ENCODE measurements at places on chromosomes 13 and 19.

DNA sequence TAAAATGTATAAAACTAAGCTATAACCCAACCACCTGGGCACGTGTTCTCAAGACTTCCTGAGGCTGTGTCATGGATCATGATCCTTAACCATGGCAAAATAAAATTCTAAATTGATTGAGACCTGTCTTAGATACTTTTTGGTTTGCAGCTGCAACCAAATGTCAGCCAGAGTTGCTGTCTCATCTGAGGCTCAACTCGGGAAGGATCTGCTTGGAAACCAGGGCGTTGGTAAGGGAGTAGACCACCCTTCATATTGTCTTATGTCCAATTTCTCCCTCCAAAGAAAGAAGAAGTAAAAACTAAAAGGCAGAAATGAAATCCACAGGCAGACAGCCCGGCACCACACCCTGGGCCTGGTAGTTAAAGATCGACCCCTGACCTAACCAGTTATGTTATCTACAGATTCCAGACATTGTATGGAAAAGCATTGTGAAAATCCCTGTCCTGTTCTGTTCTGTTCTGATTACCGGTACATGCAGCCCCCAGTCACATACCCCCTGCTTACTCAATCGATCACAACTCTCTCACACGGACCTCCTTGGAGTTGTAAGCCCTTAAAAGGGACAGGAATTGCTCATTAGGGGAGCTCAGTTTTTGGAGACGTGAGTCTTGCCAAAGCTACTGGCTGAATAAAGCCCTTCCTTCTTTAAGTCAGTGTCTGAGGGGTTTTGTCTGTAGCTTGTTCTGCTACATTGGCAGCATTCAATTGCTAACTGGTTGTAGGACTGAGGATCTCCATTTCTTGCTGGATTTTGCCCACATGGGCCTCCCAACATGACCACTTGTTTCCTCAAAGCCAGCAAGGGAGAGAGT, 22.9 kb upstream of the IGSF23 start:
- DNase-seq = no peak

- no peak for DNase-seq
Observed at GRCh38 chr19:56670961-56671612, 470 bp downstream of the ZNF835 start.

DNA sequence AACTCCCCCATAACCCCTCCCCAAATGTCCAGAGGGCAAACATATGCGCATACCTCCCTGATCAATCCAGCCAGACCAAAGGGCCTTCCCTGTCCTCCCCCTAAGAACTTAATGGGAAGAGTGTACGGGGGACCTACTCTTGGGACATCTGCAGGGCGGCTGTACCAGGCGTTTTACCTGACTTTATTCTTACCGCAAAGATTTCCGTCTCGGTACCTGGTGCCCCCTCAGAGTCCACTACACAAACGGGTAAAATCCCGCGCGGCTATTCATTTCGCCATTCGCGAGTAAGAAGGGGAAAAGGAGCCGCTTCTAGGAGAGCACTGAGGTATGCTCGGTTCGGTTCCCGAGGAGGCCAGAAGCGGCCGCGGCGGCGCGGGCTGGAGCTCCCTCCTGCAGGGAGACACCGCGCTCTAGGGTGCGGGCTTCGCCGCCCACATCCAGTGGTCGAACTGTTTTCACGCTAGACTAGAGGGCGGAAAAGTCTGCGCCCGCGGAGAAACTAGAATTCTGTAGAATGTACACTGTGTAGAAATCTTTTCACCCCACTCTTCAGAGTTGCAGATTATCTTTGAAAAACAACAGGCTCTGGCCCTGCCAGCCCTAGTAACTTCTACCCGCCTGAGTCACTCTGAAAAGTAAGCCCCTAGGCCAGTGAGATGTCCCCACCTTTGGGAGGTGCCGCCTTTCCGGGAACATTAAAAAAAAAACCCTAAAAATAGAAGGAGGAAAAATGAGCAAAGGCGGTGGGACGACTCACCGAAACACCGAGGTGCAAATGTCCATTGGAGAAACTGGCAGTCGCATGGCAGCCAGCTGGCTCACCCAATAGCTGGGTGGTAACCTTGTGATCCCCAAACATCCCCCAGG, 3.8 kb upstream of the TSHZ3 start:
- DNase-seq = no peak

DNA sequence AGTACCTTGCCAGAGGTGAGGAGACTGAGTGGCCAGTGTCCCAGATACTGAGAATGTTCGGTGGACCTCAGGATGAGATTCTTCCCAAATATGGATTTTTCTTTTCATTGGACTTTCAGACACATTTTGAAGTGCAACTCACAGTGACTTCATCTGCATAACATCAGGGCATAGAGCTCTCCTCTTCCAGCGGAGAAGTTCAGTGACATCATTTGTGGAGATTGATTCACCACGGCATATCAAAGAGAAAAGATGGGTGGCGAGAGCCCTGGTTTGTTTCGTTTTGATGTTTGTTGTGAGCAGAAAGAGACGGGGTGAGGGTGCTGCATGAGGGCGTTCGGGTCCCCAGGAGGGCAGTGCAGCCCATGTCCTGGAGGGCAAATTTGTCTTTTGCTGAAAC, 120.1 kb upstream of the GPR12 start:
- DNase-seq = no peak

DNA sequence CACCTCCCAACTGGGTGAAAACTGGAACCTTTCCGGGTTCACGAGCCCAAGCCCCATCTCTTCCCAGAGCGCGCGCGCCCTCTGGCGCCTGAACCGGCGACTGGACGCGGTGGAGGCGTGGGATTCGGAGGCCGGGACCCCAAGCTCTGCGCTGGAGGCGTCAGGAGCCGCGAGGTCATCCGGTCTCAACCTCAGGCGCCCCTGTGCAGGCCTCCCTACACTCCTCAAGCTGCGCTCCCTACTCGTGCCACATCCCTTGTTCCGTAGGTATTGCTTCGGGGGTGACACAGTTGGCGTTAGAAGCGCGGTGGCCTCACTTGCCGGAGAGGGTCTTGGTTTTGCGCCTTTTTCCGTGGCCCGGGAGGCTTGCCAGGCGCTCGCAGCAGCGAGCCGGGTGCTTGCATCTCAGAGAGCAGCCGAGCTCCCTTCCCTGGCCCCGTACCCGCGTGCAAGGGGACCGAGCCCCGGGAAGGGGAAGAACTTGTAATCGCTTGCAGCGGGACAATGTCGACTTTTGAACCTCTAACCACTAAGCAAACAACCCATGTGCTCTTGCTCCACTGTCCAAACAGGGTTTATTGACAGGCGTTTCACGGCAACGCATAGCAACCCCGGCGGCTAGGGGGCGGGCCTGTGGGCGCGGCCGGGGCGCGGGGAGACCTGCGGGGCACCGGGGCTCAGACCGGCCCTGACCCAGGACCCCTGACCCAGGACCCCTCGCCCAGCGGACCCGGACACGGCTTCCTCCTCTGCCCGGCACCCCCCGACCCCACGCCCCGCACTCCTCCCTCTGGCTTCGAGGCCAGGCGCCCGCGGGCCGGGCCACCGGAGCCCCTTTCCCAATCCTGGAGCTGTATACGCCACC, 8.5 kb downstream of the CDX2 start:
- no peak for DNase-seq

- DNase-seq = no peak
Observed at GRCh38 chr13:99998261-99998660, 16.7 kb downstream of the ZIC2 start.

DNA sequence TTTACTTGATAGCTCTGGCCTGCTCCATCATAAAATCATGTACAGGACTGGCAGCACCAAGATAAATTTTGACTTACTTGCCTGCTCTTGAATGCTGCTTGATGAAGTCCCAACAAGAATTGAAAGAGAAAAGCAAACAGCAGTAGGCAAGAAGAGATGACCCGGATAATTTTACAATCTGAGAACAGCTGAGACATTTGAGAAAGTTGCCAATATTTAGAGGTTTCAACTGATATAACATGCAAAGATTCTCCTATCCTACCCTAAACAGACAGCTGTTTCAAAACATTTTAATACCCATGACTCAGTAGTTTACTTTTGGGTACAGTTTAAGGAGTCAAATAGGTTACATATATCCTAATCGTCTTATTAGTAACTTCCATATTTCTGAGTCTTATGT, 5.9 kb downstream of the FRY start:
- no peak for DNase-seq

DNA sequence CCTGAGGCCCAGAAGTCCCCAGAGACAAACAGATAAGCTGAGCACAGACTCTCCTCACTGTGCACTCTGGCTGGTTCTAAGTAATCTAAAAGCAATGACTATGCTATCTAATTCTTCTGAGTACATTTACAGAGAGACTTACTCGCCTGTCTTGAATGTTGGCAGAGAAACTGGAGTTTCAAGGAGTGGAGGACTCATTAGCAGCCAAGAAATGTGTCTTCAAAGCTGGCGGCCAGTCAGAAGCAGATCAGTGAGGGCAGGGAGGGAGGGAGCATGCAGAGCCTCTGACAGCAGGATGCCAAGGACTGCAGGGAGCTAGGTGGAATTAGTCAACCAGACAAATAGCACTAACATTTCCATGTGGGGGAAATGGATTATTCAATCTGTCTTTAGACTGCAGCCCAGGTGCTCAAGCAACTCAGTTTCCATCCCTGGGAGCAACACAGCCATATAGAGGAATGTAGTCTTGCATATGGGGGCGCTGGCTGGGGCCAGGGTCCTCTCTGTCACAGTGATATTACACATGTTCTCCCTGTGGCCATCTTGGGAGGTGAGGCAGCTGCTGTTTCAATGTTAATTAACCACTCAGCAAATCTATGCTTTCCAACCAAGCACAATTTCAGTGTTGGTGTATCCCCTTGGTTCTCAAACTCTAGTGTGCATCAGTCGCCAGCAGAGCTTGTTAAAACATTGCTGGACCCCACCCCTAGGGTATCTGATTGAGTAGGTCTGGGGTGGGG, 97.9 kb downstream of the CCNA1 start:
- no peak for DNase-seq

GRCh38 chr13:40968416-40969000, 50.6 kb downstream of the ELF1 start:
- no peak for DNase-seq

GRCh38 chr19:35088131-35088913, 27.3 kb upstream of the FXYD3 start:
- peak; percentile 35 for DNase-seq
